COR-L47 (cell line): ENCODE measurements at places on chromosomes 16 and 17.

DNA sequence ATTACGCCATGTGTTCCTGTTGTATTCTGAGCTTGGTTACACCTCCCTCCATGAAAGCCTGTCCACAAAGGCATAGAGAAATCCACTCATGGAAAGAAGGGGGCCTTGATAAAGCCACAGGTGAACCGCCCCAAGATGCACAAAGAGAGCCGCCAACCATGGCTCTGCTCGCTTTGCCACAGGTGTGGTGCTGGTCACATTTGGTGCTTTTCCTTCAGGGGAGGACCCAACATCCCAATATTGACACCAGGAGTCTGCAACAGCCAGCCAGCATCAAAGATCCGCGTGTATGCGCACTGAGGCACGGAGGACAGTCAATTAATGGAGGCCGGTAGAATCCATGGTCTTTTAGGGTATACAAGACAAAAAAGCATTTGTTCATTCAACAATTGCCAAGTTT is 7.3 kb downstream of the ABCA3 start:
- DNase-seq = no peak

- DNase-seq = no peak
These were observed 10.0 kb upstream of the CD300LD start for GRCh38 chr17:74601944-74602572.

DNA sequence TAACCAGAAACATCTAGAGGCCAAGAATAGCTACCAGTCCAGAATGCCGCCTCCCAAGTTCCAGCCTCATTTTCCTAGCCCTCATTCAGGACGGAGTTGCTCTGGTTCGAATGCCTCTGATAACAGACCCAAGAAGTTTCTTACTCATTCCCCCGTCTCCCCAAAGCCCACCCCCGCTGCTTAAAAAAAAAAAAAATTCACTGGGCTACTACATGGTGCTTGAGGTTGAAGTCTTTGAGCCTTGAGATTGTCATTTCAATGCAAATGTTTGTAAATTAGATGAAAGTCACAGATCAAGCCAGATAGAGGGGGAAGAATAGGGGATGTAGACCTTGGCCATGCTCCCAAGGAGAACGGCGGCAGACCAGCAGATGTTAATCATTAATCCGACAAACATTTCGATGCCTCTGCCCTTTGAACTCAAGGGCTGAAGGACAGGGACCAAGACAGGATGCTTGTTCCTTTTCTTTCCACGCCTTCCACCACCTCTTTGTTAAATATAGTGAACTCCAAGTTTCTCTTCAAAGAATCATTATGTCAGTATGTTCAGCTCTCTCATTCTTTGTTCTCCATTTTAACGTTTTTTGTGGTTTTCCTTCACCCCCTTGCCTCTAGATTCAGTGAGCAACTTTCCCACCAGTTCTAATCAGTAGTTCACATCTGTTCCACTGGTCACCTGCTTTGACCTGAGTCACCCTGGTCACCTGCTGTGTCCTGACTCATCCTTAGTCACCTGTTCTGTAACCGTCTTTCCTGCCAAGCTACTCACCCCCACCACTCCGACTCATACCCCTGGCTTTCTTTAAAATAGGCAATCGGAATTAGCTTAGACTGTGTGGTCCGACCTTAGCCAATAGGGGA is 190.3 kb downstream of the CPPED1 start:
- no peak for DNase-seq

DNA sequence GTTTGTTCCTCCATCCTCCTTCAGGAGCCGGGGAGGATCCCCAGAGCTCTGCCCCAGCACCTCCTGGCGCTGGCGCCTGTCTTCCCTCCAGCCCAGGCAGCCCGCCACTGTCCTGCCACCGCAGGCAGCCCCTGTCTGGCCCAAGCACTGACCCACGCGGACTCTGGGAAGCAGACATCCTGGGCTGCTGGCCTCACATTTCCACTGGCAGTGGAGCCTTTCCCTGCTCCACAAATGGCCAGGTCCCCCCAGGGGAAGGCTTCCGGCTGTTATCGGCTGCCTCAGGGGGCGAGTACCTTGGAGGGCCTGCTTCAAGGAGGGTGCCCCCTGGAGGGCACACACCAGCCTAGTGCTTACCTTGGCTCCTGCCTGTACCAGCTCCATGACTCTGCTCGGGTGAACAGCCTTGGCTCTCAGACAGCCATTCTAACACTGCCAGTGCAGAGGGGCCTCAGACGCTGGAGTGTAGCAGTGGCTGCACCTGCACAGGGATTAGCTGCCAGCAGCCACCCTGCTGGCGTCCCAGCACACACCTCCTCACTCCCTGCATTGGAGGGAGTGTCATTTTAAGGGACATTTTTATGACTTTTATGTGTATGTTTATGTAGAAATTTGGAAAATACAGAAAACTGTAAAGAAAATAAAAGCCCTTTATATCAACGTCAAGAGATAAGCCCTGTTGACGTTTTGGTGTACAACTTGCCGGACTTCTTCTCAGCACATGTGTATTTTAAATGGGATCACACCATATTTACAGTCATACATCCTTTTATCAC is 21.0 kb downstream of the ACE start:
- peak; percentile 46 for DNase-seq

DNA sequence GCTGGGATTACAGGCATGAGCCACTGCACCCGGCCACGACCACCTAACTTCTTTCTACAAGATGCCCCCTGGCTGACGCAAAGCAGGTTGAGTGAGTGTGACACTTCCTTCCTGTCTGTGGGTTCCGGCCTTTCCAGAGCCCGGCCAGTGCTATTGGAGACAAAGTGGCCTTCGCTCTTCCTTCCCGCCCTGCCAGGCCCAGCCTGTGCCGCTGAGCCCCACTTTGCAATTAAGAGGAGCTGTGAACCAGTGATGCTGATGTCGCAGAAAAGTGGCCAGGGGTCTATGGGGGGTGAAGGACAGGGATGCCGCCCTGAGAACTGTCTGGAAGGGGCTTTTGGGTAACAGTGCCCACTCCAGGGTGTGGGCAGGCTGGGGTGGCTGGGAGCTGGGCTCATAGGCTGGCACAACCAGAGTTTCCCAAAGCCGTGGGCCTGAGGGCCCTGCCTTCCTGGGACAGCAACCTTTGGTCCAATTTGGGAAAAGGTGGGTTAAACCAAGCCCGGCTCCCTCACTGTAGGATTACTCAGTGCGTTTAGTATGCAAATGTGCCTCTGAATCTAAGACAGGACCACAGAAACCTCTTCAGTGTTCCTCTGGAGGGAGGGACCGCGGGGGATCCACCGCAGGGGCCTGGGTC is 174.9 kb downstream of the SEC14L1 start:
- no peak for DNase-seq

DNA sequence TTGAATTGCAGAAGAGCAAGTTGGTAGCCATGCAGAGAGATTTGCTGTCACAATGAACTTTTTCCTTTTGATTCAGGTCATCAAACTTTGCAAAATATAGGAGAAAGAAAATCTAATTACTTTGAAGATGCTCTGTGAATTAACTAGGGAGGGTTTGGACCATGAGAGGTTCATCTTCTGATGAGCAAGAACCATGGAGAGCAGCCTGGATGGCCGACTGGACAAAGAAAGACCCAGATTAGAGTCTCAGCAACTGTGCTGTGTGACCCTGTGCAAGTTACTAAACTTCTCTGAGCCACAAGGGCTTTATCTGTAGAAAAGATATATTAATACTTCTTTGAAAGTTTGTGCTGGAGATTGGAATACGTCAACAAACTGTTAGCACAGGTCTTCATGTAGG is 122.6 kb upstream of the ADAMTS18 start:
- DNase-seq = no peak

- DNase-seq = no peak
These were observed 107.1 kb downstream of the RAP1GAP2 start for GRCh38 chr17:2903193-2903974.

DNA sequence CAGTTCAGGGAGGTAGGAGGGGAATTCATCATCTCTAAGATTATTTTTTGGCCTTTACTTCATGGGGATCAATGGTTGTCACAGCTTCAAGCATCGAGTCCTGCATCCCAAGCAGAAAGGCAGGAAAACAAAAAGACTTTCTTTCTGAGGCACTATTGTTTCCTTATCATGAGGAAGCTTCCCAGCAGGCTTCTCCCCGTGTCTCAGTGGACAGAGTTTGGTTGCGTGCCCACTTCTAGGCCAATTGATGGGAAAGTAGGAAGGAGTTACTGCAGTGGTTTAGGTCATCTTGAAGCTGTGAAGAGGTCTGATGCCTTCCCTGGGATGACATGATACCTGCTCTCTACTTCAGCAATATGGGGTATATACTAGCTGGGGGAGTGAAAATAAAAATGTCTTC is 175.3 kb upstream of the CDH13 start:
- no peak for DNase-seq

DNA sequence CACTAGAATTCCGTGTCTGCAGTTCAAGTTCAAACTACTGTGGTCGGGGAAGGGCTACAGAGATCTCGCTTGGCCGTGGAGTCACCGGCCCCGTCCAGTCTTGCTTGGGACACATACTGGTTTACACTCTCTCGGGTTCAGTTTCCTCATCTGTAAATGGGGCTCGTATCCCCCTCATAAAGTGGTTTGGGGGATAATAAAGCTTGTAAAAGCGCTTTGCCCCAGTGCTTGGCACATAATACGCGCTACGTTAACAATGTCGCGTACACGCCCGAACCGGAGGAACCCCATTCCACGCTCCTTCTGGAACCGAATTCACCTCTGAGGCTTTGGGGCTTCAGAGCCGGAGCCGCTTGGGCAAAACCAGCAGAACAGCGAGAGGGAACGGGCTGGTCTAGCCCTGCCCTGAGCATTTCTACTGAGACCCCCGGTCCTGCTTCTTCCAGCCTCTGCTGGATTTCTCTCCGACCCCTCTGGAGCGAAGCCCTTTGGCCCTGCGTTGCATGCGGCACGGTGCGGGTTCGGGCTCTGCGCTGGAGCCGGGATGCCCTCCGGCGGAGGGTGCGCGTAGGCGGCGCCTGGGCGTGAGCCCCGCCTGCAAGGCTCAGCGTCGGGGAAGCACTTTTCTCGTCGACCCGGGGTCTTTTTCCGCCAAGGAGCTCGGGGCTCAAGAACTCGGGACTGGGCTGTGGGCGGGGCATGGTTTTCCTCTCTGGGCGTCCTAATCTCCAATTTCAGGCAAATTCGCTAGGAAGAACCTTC is 26.1 kb upstream of the HOXB13 start:
- DNase-seq = no peak

DNA sequence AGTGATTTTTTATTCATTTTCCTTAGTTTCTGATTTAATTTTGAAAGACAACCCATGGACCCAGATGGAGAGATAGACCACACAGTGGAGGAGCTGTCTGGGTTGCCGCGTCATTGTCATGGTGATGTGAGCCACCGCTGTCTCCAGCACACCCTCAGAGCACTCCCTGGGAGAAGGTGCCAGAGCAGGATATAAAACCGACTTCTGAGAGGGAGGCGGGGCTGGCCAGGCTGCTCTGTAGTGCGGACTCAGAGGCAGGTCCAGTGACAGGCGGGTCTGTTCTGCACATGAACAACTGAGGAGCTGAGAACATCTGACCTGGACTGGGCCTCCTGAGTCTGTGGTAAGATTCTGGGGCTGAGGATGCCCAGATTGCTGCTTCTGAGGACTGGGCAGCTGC is 216.3 kb upstream of the NLRP1 start:
- DNase-seq = no peak
